HepG2 (cell line): ENCODE measurements at places on chromosomes 11 and 22.

GRCh38 chr11:57649826-57650738, at the start of gene YPEL4:
Gene YPEL4 (minus strand): TSS chr11:57649912. CDS start chr11:57647107, 2,805 bp downstream.
- DNase-seq: no peak

- no peak for DNase-seq
Observed at GRCh38 chr11:71542879-71543777, 5.1 kb upstream of the KRTAP5-9 start.

GRCh38 chr11:12008790-12009616, 577 bp upstream of the DKK3 start:
- no peak for DNase-seq

DNA sequence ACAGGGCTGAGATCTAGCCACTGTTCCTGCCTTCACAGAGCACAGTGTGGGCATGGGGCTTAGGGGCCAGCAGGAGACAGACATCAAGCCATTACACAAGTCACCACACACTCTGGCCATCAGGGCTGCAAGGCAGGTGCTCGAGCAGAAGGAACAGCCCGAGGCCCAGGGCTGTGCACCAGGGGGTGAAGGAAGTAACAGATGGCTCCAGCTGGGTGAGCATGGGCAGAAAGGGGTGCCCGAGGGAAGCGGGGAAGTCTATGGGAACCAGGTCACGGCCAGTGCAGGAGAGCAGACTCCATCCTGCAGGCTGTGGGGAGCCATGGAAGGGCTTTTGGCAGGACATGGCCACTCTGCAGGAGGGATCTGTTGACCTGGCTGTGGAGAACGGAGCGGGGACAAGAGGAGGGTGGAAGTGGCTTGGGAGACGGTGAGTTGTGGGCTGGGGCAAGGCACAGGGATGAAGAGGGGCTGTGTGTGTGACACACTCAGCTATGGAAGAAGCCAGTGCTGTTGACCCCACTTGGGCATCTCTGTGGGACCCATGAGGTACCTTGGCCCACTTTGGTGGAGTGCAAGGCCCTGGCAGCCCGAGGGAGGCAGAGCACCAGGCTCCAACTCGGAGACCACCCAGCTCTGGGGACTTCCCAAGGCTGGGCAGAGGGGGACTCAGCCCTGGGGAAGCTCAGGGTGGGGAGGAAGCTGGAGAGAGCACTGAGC, 3.6 kb downstream of the C11orf68 start:
- no peak for DNase-seq

DNA sequence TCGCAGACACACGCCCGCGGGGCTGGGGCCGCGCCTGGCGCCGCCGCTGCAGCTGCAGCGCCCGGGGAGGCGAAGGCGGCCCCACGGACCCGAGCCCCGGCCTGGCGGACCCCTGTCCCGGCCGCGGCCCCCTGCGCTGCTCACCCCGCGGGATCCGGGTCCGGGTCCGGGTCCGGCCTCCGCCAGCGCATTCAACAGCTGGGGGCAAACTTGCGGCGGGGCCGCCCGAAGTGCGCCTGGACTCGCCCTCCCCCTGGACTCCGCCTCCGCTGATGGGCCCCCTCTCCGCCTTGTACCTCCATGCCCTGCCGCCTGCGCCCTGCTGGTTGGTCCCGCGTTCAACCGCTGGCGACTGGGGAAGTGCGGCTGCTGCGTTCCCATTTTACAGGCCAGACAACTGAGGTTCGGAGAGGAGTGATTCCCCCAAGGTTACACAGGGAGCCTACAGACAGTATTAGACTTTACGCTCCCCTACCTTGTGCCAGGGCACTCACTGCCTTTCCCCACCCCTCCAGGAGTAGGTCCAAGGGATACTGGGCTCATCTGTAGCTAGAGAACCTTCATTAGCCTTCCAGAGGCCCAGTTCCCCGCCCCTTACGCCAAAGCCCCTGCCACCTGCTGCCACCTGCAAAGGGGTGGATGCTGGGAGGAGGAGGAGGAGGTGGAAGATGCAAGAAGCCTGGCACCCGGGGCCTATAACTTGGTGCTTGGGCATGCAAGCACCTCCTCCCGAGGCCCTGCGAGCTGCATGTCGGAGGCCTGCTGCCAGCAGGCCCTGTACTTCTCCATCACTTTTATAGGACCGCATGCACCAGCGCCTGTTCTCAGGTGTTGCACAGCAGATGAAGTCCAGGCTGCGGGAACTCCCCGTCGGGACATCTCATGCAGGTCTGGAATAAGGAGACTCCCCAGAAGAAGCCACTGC, 694 bp upstream of the ELFN2 start:
- no peak for DNase-seq

GRCh38 chr22:38193580-38193979, 8.2 kb upstream of the MAFF start:
- no peak for DNase-seq

- DNase-seq: no peak
Observed at GRCh38 chr11:89458716-89459115, 32.5 kb downstream of the NOX4 start.
